Kidney glomerular epithelial cell (primary cell): ENCODE measurements at places on chromosomes 3 and 15.

DNA sequence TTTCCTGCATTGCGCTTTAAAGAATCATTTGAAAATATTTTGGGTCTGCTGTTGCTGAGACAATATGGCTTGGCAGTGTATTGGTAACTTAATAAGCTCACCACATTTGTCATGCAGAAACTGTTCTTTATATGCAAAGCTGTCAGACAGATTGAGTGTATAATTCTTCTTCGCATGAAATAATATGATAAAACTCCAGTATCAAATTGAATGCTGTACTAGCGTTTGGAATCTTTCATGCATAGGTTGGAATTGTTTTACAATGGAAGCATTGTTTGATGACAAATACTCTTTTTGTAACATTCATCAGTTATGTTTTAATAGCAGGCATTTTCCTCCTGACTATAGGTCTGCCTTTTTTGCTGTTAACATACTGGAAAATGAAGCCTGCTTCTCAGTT, 53.8 kb downstream of the RBMS3 start:
- no peak for DNase-seq

DNA sequence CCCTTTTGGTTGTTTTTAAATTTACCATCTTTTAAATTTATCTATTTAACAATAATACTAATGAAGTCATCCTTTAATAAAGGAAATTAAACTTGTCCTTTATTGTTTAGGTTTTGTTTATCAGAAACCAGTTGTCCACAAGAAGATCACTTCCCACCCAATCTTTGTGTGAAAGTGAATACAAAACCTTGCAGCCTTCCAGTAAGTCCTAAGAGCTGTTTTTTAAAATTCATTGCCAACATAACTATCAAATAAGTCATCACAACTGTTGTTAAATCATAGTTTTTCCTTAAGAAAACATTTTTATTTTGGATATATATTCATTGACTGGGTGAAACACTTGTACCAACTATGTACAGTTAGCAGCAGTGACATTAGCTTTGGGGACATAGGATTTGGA, 59.4 kb downstream of the CALML4 start:
- no peak for DNase-seq

GRCh38 chr3:128254967-128255366, 101.7 kb downstream of the EEFSEC start:
- DNase-seq, result no peak

GRCh38 chr3:152885076-152885475, 50.1 kb downstream of the P2RY1 start:
- DNase-seq, result no peak

DNA sequence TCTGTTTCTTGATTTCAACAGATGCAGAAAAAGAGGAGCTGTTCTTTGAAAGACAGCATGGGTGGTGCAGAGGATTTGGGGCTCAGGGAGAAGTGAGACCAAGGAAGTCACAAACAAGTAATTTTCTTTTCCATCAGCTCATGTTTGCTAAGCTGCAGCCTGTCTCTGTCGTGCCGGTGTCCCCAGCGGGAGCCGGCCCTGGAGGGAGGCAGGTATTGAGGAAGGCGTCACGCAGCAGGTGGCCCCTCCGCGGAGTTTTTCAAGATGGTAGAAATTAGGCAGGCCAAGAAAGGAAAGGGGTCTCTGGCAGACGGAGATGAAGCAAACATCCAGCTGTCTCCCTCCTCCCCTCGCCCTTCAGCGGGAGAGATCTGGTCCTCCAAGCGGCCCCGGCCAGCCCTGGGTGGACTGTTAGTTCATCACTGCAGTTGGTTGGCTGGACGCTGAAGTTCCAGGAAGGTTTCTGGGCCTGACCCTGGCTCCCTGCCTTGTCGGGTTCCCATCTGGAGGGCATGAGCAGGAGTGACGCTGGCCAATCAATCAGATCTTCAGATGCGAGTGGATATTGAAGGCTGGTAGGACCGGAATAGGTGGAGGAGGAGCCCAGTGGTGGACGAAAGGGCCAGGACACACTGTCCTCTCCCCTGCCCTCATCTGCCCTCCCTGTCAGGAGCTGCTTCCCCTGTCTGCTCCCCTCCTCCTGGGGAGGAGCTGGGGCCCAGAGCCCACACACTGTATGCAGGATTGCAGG, 27.7 kb upstream of the MUC4 start:
- no peak for DNase-seq

DNA sequence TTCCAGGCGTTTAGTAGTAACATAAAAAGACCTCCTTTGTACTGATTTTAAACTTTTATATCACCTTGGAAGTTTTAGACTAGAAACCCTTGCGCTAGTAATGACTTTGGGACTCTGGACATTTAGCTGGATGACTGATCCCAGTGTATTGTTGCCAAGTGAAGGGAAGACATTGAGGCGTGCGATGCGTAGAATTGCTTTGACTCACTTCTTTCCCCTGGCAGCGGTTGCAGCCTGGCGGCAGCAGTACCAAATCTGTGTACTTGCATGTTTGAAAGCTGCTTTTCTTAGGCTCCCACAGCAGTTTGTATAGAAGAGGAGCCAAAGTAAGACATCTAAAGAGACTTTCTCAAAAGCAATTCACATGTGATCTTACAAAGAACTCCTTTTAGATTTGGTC, 151.6 kb downstream of the BBX start:
- DNase-seq, result no peak

- no peak for DNase-seq
Measured at GRCh38 chr3:184423561-184423960, 43.7 kb downstream of the CHRD start.

- DNase-seq, result no peak
Measured at GRCh38 chr3:111776827-111777483, 82.1 kb upstream of the PHLDB2 start.

DNA sequence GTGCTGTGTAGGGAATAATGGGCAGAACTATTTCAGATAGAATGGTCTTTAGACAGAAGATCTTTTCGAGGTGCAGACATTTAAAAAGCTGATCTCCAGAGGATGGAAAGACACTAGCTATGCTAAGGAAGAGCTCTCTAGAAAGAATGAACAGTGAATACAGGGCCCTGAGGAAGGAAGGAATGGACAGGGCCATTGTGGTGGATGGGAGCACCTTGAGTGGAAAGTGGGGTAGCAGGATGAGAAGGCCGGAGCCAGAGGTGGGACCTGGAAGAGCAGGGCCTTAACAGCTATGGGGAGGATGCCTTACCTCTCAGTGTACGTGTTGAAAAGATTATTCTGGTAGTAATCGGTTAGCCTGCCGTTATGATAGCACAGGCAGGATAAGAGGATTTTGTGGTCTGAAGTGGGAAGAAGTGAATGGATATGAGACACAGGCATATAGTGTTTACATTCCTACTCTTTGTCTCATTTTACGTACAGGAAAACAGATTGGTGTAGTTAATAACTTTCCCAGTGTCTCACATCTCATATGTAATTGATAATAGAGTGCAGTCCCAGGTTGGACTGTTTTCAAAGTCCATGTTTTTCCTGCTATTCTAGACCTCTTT, 172.4 kb downstream of the KLHL25 start:
- DNase-seq, result no peak

GRCh38 chr3:72444656-72445223, 403.5 kb downstream of the SHQ1 start:
- DNase-seq, result no peak

GRCh38 chr3:12785096-12785495, 11.4 kb upstream of the CAND2 start:
- DNase-seq, result no peak

DNA sequence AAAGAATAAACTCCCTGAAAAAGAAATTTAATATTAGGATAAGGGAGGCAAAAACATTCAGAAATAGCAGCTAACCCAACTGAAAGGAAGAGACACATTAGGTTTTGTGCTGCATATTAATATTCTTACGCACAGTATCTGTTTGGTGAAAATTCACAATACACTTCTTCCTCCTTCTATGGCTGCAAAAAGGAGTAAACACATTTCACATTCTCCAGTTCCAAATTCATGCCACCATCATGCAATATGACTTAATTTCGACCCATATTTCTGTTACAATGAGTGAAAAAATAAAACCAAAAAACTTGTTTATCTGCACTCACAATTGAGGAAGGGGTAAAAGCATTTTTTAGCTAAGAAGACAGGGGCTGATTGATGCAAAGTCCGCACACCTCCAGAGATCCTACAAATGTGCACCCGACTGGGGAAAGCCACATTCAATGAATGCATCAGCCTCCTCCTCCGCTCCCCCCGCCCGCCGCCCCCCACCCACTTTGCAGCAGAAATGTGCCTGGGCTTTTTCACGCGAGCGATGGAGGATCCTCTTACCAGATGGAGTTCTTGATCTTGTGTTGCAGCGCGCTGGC, 1.0 kb downstream of the RFX7 start:
- DNase-seq, result no peak

GRCh38 chr15:78837543-78837942, 26.3 kb upstream of the ADAMTS7 start:
- no peak for DNase-seq

GRCh38 chr3:157763644-157764043, 260.4 kb upstream of the VEPH1 start:
- no peak for DNase-seq
